ENCODE measurements at places on chromosomes 12 and 14.

DNA sequence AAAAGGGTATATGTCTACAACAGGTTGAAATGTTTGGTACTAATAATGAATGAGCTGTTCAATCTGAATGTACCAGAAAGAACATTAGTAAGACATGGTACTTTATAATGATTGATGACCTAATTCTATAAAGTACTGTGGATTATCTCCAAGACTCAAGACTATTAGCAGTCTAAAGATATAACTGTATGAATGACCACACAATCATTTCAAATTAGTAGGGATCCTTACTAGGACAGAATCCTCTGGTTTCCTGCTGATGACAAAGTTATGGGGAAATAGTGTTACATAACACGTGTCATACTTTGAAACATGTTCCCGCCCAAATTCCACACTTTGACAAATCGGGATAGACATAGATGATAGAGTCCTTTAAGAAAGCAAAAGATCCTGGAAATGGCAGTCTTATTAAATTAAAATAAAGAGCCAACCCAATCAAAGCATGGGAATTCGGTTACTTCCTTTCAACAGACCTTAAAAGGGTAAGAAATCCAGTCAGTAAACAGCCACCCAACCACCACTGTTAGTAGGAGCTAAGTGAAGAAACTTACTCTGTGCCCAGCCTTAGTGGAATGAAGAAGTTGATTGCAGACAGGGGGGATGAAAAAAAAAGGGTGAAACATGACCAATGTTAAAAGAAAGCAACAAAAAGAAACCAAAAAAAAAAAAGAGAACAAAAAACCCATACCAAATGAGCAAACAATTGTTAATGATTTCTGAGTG is 2.8 kb downstream of the VPS29 start:
- DNase-seq = no peak

- no peak for DNase-seq
Observed at GRCh38 chr12:110934093-110934852, 13.9 kb upstream of the MYL2 start.

GRCh38 chr14:100610511-100611217 is 23.4 kb upstream of the BEGAIN start:
- no peak for DNase-seq

- DNase-seq = no peak
Observed at GRCh38 chr12:125458552-125459268, 393.5 kb downstream of the AACS start.

DNA sequence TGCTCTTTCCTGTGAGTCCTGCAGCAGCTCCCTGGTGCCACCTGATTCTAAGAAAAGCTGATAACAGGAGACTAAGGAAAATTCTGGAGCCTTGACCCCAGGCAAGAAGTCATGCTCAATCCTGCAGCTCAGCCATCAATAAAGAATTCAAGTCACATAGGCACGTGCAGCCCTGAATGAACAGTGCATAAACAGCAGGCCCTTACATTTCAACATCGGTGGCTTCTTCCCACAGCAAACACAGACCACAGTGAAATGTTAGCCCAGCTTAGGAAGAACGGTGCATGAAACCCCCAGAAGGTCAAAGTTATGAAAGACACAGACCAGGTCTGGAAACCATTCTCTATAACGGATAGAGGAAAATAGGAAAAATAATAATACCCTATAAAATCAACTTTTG is 10.5 kb downstream of the CINP start:
- no peak for DNase-seq

- no peak for DNase-seq
Observed at GRCh38 chr14:64549791-64550620, at the start of gene PPP1R36. TSS of gene PPP1R36 (plus strand) at chr14:64549961. CDS start at chr14:64549998, 37 bp downstream.

- no peak for DNase-seq
Observed at GRCh38 chr12:131642101-131642540, 68.8 kb upstream of the SFSWAP start.

- DNase-seq = no peak
Observed at GRCh38 chr12:22935501-22935900, 310.5 kb downstream of the ETNK1 start.

DNA sequence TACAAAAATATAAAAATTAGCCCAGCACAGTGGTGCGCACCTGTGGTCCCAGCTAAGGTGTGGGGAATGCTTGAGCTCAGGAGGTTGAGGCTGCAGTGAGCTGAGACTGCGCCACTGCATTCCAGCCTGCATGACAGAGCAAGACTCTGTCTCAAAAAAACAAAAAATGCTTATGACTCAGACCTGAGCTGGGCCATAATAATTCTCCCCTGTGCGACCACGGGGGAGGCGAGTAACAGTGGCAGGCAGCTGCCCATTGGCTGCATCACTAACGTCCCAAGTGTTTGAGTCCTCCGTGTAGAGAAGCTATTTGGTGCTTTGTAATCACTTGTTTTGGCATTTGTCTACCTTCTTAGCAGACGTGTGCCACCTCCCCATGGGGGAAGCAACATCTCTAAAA is 24.9 kb downstream of the PSMC1 start:
- no peak for DNase-seq

- no peak for DNase-seq
Observed at GRCh38 chr14:73526036-73526984, 10.6 kb upstream of the ACOT1 start.

GRCh38 chr14:58816416-58817115 is 178.8 kb downstream of the DACT1 start:
- DNase-seq = no peak

DNA sequence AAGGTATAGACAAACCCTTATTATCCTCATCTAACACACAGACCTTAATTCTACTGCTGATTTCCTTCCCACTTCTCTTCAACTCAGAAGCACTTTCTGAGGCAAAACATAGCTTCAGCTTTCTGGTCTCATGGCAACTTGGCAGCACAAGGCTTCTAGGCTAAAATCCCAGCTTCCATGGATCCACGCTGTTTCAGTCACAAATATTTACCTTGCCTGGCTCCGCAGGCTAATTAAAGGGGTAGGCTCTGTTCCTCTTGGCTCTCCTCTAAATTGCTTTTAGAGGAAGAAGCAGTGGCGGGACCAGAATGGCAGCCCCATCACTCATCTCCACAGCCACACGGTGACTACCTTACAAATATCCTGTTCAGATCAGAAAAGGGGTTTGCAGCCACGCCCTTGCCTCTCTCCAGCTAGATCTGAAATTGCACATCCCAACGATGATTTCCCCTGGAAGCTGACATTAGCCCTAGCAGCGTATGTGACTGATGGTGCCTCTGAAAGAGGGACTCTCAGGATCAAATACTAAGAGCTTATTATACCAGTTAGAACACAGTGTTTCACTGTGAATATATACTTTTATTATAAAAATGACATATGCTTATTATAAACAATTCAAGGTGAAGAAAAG is 221.5 kb upstream of the NUDT4 start:
- no peak for DNase-seq

GRCh38 chr12:91319071-91319760 is 136.6 kb upstream of the DCN start:
- no peak for DNase-seq

GRCh38 chr12:116492703-116493324 is 66.4 kb upstream of the MAP1LC3B2 start:
- peak; percentile 24 for DNase-seq

DNA sequence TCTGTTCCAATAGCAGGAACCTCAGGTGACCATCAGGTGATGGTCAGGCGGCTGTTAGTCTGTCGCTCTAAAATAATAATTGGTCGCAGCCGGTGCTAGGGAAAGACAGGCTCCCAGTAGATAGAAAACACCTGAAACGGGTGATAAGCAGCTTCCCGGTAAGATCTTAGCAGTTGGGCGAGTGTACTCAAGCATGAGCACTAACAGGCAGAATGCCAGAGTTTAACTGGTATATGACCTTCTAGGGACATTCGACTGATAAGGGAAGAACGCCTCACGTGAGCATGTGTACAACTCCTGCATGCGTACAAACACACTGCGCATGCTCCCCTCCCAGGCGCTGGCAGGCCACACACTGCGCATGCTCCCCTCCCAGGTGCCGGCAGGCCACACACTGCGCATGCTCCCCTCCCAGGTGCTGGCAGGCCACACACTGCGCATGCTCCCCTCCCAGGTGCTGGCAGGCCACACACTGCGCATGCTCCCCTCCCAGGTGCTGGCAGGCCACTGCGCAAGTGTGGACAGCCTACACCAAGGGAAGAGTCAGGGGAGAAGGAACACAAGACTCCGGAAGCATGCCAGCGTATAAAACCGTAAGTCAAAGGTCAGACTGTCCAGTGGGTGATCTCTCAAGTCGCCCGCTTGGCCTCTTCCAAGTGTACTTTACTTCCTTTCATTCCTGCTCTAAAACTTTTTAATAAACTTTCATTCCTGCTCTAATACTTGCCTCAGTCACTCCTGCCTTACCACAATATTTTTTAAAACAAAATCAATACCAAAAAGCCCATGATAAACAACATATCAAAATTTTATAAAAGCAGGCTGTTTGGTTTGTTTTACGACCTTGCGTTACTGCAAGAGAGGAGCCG is 24.5 kb downstream of the GPRC5D start:
- DNase-seq = no peak

DNA sequence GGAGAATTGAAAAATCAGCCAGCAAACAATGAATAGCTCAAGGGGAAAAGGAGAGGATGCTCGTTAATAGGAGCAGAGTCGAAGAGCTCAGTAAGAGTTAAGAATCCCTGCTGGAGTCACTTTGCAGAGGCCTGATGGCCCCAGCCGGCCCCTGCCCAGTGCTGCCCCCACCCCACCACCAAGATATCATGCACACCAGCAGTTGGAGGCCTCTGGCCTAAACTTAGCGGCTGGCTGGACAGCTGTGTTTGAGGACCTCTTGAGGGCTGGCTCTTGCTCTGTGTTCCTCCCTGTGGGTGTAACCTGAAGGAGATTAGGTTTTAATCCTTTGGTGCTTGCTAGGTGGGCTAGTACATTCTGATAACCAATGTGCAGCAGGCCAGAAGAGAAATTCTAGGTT is 142.0 kb downstream of the PLXNC1 start:
- DNase-seq = no peak

DNA sequence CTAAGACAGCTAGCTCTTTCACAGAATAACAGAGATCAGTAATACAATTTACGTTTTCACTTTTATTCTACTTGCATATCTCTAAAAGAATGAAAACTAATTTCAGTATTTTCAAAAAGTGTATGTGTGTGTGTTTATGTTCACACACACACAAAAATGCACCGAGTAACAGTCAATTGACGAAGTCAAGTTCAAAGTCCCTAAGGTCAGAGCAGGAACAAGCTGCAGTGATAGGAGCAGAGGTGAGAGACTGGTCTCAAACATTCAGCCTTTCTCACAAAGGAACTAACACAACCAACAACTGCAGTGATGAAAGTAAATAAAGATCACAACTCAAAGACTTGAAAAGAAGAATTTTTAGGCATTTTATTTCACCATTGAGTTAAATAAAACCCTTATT is 429.7 kb downstream of the C12orf50 start:
- DNase-seq = no peak

DNA sequence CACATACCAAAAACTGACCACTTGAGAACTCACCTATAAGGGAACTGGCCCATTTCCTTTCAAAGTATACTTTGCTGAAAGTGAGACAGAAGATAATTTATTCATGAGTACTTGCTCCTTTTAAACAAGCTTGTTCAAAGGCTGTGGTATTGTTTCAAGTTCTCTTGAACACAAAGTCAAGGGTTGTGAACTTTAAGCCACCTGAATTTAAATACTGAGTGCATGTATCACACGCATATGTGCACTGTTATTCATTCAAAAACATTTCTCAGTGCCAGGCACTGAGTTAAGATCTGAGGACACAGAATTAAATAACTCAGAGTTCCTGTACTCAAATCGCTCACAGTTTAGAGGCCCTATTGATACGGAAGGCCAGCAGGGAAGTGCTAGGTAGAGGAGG is 19.1 kb upstream of the LDHB start:
- no peak for DNase-seq

DNA sequence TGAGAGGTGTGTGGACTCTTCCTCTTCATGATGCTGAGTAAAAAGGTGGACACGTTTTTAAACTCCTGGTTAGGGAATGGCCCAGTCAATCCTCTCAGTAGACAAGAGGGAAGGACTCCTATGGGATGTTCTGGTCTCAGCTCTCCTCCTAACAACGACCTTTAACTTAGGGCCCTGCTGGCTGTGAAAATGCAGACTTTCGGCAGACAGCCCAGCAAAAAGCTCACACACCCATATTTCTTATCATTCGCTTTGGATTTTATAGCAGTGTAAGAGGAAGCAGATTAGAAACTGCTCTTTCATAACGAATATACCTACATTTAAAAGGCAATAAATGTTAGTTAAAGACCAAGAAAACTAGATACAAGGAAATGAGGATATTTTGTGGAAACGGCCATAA is 18.0 kb upstream of the YARS2 start:
- DNase-seq = no peak

DNA sequence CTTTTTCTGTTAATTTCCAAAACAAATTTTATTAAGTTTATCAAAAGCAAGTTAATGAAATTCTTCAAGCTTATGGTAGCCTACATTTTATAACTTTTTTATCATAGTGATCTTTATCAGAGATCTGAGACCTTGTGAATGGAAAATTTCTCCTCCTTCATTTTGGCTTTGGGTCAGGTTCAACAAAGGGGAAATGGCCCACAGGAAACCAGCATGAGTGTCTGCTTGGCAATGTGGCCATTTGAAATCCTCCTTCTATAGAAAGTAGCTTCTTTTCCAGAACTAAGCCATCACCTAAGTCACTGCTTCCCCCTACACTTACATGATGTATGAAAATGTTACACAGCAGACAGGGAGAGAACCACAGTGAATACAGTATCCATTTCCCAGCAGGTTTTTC is 1.6 kb downstream of the RHOJ start:
- DNase-seq = no peak

GRCh38 chr12:56081393-56082347 is 1.7 kb downstream of the ERBB3 start:
- DNase-seq = no peak

DNA sequence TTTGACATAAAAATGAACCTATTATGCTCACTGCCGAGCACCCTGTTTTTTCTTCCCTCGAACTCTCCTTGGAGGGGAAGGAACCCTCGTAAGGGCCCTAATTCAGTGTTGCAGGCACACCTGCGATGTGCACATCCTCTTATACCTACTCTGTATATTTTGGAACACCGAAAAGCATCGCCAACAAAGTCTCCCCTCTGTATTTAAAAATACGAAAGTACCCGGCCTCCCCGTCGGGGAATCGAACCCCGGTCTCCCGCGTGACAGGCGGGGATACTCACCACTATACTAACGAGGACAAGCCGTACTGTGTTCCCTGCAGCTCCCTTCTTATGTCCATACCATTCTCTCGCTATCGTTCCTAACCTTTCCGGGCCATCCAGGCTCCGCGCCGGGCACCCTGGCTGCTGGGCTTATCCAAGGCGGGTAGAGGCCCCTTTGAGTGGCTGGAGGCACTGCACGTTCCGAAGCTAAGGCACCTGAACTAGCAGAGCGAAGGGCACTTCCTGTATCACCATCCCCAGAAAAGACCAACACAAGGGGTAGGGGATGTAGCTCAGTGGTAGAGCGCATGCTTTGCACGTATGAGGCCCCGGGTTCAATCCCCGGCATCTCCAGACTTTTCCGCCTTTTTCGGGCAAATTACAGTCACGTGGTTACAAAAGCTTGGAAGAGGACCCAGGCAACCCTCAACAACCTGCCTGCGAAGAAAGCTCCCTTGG is 25.1 kb upstream of the UBC start:
- peak; percentile 91 for DNase-seq

All from CMK (cell line).